Activated T-cell treated with anti-CD3 and anti-CD28 coated beads, Interleukin-2, amount 50 U/mL, for 4 hours (primary cell): ENCODE measurements at places on chromosomes 3 and 15. TPM values are rescaled to one million over a fixed set of nuclear protein-coding genes. Genes with fewer than 3 reads are reported as not detected.

DNA sequence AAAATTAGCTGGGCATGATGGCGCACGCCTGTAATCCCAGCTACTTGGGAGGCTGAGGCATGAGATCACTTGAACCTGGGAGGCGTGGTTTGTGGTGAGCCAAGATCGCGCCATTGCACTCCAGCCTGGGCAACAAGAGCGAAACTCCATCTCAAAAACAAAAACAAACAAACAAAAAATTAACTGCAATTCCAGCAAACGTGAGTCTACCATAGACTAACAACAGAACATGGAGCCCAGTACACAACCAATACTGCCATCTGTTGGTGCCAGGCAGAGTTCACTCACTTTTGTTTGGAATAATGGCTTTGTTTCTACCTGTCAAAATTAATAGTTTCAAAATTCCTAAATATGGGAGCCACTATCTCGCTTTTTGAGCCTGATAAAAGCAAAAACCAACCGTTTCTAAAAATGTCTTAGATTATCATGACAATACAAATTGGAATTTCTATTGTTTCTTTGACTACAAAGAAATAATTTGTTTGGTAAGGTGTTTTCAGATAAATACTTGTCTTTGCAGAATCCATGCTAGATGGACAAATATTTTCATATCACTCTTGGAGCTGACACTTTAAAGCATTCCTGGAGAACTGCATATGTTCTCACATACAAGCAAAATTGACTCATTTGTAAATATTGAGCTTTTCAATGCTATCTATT is 45.0 kb downstream of the GPR176 start:
- DNase-seq = no peak

GRCh38 chr15:56124391-56124790 is 119.3 kb downstream of the RFX7 start:
- no peak for DNase-seq

DNA sequence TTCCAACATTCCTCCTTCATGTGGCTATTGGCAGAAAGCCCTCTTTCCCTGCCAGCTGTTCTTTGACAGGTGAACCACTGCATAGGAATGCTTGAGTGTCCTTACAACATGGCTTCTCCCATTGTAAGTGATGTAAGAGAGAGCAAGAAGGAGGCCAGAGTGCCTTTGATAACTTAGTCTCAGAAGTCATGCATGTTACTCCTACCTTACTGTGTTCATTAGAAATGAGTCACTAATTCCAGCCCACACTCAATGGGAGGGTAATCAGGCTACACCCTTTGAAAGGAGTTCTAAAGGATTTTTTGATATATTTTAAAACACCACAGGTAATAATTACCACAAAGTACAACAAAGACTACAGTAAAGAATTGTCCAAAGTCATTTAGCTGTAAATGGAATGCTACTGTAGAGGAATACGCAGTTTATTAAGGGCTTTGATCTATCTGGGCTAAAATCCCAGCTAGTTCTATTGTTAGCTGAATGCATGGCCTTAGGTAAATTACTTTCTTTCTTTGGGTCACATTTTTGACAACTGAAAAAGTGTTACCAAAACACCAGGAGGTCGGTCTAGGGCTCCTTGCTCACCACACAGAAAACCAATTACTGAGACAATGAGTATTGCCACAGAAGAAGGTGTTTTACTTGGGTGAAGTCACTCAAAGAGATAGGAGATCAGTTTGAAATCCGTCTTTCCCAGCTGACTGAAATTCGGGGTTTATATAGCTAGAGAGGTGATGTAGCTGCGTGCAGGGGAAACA is 154.9 kb downstream of the GRM7 start:
- DNase-seq = no peak

DNA sequence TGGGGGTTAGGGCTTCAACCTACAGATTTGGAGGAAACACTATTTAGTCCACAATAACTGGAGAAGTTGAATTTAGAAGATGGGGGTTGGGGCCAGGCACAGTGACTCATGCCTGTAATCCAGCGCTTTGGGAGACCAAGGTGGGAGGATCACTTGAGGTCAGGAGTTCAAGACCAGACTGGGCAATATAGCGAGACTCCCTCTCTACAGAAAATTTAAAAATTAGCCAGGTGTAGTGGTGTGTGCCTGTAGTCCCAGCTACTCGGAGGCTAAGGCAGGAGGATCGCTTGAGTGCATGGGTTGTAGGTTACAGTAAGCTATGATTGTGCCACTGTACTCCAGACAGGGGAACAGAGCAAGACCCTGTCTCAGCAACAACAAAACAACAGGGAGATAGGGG is 5.0 kb upstream of the DYNLT2B start:
- DNase-seq = no peak

DNA sequence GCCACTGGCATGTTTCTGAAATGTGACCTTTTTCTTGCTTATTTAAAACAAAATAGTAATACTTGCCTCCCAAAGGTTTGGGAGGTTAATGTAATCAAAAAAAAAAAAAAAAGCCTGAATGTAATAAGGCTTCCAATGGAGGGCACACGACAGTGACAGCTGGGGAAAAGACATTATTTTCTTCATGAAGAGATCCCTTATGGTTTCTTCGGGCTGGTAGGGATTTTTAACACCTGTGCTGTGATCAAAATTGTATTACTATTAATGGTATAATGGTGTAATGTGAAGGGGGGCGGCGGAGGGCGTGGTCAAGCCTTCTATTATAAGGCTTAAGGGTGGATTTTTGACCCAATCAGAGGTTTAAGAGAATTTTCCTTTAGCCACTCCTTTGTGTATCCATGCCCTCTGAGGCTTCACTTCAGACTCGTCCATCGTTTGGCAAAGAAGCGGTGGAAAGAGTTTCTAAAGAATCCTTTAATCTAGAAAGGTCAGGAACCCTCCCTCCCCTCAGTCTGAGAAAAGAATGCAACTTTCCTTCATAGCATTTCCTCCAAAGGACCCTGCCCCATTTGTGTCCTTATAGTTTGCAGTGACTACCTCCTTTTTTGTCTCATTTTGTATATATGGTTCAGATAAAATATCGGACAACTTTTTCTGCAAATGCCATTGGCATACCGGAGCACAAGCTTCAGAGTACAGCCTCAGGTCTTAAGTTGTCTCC is 89.5 kb upstream of the CHD2 start:
- no peak for DNase-seq

- peak; percentile 55 for DNase-seq
Measured at GRCh38 chr15:24954783-24955530, at the start of the genes SNRPN and SNURF. SNRPN (plus strand) TSS chr15:24954987; CDS start chr15:24974454, 19,467 bp downstream. SNURF (plus strand) TSS chr15:24954987; CDS start chr15:24955049, 62 bp downstream.

DNA sequence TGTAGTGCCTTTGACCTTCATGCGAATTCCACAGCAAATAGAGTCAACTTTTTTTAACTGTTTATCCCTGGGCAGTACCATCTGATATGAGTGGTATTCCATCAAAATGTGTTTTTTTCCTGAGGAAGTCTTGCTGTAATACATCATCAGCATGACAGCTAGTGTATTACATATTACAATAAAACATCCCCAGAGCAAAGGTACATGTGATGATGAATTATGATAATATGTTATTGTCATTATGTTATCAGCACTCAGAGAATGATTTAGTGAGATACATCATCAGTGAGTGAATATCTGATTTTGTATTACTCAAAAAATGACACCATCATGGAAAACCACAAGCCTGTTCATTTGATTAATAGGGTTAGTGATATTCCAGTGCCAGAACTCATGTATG is 69.7 kb upstream of the ARL6 start:
- no peak for DNase-seq

DNA sequence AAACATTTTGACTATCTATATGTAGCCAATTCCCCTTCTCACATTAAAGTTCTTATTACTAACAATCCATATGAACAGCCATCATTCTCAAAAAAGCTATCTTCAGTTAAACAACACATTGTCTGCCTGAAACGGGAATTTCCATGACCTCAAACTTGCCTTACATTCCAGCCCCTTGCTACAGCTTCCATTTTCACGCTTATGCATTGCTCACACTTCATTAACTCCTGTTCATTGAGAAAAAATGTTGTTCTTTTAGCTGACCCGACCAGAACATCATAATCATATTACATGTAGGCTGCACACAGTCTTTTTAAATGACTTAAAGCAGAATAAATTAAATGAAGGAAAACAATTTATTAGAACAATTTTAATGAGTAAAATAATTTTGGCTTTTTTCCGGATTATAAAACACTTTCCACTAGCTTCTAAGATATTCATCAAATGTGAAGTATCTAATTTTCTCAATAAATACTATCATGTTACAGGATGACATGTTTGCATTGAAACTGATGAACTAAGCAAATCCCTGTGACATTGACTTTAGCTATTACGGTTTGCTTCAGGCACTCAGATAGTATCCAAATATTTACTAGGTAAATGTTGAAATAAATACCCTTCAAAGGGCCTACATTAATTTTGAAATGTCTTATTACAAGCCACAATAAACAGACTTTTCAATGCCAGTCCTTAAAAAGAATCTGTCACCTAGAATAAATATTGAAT is 49.9 kb downstream of the P3H2 start:
- no peak for DNase-seq

REC114 gene
- not detected for total RNA-seq

TEX55 gene
- not detected for total RNA-seq
